ENCODE measurements at places on chromosomes 1 and 21. TPM values are rescaled to one million over a fixed set of nuclear protein-coding genes. Genes with fewer than 3 reads are reported as not detected.

Gene GPN2
- total RNA-seq = 45.9 TPM

Gene GPR3
- 1.1 TPM for total RNA-seq

DNA sequence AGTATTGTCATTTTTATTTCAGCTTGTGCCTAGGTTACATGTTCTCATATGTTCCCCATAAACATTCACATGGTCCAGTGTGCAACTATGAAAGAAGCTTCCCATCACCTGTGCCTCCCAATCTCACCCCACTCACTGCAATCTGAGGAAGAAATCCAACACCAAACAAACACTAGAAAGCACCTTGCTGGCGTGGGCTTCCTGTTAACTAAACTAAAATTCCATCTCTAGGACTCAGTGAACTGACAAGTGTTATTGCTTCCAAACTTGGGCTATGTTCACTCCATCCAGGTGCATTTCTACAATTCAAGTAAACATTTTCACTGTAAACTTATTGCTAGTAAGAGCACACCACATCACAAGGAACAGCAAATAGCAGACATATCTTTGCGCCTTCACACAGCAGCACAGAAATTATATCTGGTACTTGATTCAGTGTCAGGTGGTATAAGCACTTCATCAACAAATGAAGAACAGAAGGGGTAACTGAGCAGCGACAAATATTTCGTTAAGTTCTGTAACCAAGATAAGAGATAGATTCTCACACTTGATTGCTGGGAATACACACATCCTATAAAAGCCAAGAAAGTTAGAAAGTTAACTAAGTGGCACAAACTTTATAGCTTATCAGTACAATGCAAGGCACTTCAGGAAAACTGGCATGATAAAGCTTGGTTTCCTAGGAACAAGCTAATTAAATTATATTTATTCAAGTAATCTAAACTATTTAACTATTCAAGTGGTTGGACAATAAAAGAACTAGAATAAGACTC, 8.9 kb upstream of the KCNJ15 start:
- no peak for DNase-seq
- no peak overlapping the region for H3K4me3 ChIP-seq
- no peaks in the 10 kb centered on the region for H3K36me3 ChIP-seq
- H3K4me1 ChIP-seq = peaks cover 32% of the 10 kb centered on the region

GRCh38 chr1:64956010-64956640, 10.2 kb downstream of the JAK1 start:
- no peaks in the 10 kb centered on the region for H3K36me3 ChIP-seq
- no peaks in the 10 kb centered on the region for H3K27me3 ChIP-seq
- H3K4me3 ChIP-seq = no peak overlapping the region
- H3K27ac ChIP-seq = no peak overlapping the region
- peaks cover 55% of the 10 kb centered on the region for H3K4me1 ChIP-seq

Gene TRAF3IP3
- 194 TPM for total RNA-seq

Gene LRRC71
- not detected for total RNA-seq

DNA sequence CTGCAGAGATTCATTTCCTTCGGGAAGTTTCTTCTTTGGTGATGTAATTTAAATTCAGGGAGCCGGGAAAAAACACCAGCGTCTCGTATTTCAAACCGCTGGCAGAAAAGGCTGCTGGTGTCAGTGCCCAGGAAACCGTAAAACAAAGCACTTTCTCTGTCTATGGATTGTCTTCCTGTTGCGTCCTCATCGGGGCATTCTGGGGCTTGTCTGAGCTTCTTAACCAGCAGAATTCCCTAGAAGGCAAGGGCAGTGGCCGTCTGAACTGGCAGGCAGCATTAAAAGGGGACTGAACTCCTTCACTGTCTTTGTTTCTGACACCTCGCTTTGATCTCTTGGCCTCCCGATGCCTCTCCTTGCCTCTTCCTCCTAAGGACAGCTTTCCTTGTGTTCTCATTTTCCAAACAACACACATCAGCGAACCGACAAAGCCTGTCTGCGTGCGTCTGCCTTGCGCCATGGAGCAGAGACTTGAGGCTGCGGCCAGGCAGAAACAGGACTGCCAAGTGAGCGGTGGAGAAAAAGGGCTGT, 391.6 kb upstream of the VAMP3 start:
- DNase-seq = no peak
- H3K4me1 ChIP-seq = no peaks in the 10 kb centered on the region
- H3K27me3 ChIP-seq = peaks cover 3% of the 10 kb centered on the region
- no peak overlapping the region for H3K4me3 ChIP-seq
- H3K36me3 ChIP-seq = no peaks in the 10 kb centered on the region
- H3K27ac ChIP-seq = no peak overlapping the region

Gene SPATA21
- not detected for total RNA-seq

GRCh38 chr1:231668826-231669225, 42.2 kb downstream of the DISC1 start:
- no peak overlapping the region for H3K27ac ChIP-seq
- H3K4me1 ChIP-seq = peaks cover 17% of the 10 kb centered on the region
- H3K4me3 ChIP-seq = no peak overlapping the region

DNA sequence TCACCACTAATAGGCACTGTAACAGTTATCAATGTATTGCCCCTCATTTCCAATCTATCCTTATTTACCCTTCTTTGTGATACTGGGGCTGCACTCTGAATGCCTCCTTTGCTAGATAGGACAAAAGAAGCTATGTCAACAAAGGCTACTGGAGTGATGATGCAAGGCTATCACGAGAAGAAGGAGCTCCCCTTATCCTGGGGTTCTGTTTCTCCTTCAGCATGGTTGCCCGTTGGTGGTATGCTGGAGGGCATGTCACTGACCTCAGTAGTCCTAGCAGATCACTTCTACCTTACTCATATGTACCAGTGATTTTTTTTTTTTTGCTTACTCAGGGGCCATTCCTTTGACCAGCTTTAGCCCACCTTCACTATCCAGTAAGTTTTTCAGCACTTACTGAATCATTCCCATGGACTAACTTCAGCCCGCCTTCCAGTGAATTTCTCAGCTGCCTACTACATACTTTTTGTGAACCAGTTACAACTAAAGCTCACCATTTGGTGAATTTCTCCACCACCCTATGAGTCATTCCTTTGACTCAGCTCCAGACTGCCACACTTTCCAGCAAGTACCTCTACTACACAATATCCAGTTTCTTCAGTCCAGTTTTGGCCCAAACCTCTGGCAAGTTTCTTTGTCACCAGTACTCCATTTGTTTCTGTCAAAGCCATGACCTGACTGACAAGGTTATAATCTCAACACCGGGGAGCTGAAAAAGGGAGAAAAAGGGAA, 944.5 kb downstream of the KCNT2 start:
- no peak overlapping the region for H3K27ac ChIP-seq
- no peaks in the 10 kb centered on the region for H3K36me3 ChIP-seq
- no peak for DNase-seq
- H3K27me3 ChIP-seq = no peaks in the 10 kb centered on the region
- no peak overlapping the region for H3K4me3 ChIP-seq

DNA sequence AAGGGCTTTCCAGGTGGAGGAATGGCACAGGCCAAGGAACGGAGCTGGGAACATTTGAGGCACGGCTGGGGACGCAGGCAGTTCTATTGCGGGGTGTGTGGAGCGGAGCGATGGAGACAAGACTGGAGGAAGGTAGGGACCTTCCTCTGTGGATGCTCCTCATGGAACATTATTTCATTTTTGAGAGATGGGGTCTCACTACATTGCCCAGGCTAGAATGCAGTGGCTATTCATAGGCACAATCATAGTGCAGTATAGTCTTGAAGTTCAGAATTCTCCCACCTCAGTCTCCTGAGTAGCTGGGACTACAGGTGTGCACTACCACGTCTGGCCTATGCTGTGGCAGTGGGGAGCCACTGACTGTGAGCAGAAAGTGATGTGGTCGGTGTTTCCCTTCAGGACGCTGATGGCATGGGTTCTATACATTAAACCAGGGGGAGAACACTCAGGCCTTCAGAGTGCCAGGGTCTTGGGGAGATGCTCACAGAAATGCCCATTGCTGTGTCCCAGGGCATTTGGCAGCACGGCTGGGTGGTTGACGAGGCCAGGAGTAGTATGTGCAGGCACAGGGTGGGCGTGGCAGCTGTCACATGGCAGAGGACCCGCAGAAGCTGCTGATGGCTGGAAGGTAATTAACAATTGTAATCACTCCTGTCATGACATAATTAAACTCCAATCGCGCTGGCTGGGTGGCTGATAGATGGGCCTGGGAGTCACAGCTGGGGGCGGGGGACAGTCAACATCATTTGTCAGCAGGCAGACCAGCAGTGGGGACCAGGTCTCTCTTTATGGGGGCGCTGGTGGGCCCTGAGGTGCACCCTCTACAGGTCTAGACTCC, 40.8 kb upstream of the ACOT11 start:
- peaks cover 2% of the 10 kb centered on the region for H3K27me3 ChIP-seq
- no peaks in the 10 kb centered on the region for H3K36me3 ChIP-seq
- H3K4me1 ChIP-seq = no peaks in the 10 kb centered on the region
- no peak overlapping the region for H3K4me3 ChIP-seq

DNA sequence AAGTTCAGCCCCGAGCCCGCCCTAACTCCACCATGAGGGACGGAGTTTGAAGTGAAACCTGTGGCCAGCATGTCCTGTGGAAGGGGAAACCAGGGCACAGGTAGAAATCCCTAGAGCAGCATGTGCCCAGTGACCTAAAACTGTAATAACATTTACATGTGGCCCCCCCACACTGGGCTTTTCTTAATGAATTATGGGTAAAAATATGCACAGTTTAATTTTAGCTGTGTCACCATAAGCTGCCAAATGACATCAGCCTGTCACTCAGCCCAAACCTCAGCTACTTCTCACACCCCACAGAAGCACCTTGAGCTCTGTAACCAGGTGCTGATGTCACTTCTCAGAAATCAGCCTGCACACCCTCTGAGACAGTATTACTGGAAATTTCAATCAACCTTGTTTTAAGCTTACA, 50.0 kb upstream of the SLC19A1 start:
- H3K4me1 ChIP-seq = peaks cover 30% of the 10 kb centered on the region
- H3K27me3 ChIP-seq = peaks cover 8% of the 10 kb centered on the region
- no peak overlapping the region for H3K4me3 ChIP-seq
- peak; percentile 92 for DNase-seq
- peak overlapping the region; percentile 87 for H3K27ac ChIP-seq

Gene PALMD
- total RNA-seq = not detected

- peak within 1 kb of the TSS; percentile 0 for H3K27ac ChIP-seq
- peaks cover 24% of the 10 kb centered on the region for H3K4me1 ChIP-seq
- H3K4me3 ChIP-seq = peak within 1 kb of the TSS; percentile 67
- DNase-seq = no peak
- H3K36me3 ChIP-seq = no peaks in the 10 kb centered on the region
Measured at GRCh38 chr1:47232187-47232874, at the start of gene TAL1. TSS of gene TAL1 (minus strand) at chr1:47232225. CDS start at chr1:47225888, 6,337 bp downstream.

GRCh38 chr1:102742426-102742825, 365.9 kb downstream of the COL11A1 start:
- H3K27ac ChIP-seq = no peak overlapping the region
- H3K4me1 ChIP-seq = no peaks in the 10 kb centered on the region
- H3K27me3 ChIP-seq = no peaks in the 10 kb centered on the region
- no peaks in the 10 kb centered on the region for H3K36me3 ChIP-seq
- DNase-seq = no peak

Gene RASAL2
- not detected for total RNA-seq

Gene CFHR2
- not detected for total RNA-seq

- no peak overlapping the region for H3K4me3 ChIP-seq
- H3K36me3 ChIP-seq = no peaks in the 10 kb centered on the region
Measured at GRCh38 chr1:223887747-223888418, 42.1 kb upstream of the TP53BP2 start.

Gene ADAMTS4
- total RNA-seq = 1.8 TPM

GRCh38 chr1:230424391-230425251, 1.5 kb downstream of the PGBD5 start:
- H3K36me3 ChIP-seq = no peaks in the 10 kb centered on the region
- no peak overlapping the region for H3K27ac ChIP-seq
- peak overlapping the region; percentile 53 for H3K4me3 ChIP-seq

DNA sequence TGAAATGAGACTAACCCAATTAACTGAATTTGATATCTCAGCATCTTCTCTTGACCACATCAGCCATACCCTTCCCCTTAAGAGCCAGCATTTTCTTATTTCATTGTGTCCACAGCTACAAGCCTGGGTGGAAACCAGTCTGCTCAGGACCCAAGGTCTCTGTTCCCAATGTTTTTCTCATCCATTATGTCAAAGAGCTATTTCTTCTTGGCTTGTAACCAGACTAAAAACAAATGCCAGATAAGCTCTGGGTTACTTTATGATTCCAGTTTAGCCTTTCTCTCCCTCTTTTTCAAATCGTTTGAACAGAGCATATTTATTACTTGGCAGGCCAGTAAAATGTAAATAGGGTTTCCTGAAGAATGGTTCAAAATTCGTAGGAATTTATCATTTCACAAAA, 109.3 kb upstream of the SPATA6 start:
- no peak overlapping the region for H3K27ac ChIP-seq
- no peaks in the 10 kb centered on the region for H3K4me1 ChIP-seq
- no peaks in the 10 kb centered on the region for H3K36me3 ChIP-seq
- H3K27me3 ChIP-seq = peaks cover 2% of the 10 kb centered on the region

DNA sequence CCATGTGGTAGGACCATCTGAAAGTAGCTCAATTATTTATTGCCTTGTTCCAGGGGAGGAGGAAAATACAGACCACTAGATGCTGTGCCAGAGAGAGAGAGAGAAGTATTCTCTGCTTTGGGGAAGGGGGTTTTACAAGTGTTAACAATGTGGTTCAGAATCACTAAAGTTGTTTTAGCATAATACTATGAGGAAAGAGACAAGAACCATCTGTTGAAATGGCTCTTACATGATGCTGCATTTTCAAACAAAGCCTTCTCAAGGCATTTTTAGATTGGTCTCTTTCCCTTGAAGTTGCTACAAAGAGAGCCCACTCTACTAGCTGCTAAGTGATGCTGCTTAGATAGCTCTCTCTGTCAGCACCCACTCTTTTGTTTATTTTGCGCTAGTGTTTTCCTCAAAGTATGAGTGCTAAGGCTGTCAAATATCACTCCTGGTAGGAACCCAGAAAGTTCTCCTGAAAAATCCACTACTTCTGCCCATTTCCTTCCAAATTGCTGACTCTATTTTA, 255.1 kb downstream of the NFIA start:
- H3K4me1 ChIP-seq = peaks cover 5% of the 10 kb centered on the region
- H3K27me3 ChIP-seq = no peaks in the 10 kb centered on the region
- H3K4me3 ChIP-seq = no peak overlapping the region

DNA sequence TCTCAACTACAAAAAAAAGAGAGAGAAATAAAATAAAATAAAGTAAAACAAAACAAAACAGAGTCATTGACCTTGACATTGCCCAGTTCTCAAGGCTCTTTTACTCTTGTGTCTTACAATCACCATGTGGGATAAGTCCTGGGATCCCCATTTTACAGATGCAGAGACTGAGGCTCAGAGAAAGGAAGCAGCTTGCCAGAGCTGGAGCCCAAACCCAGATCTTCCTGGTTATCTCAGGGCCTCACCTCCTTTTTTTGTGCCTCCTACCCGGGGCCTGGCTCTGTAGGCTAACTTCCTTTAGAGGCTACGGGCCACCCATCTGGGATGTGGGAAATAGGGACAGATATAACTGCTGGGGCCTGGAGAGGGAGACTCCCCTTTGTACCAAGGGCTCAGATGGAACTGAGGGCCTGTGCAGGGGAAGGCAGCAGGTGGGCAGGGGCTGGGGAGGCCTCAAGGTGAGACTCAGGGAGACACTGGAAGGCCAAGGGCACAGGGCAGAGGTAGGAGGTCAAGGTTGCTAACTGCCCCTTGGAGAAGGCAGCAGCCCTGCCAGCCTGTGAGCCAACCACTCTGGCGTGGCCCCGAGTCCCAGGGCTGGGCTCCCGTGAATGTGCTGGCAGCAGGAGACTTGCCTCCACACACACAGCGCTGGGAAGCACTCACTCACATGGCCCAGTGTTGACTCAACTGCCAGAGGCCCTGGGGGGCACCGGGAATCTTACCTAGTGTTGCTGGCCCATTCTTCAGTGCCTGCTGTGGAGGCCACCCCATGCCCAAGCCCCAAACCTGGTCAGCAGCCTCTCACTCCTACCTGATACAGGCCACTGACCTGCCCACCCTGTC, 6.5 kb upstream of the ECE1 start:
- peaks cover 28% of the 10 kb centered on the region for H3K36me3 ChIP-seq
- peak overlapping the region; percentile 95 for H3K27ac ChIP-seq
- peaks cover 85% of the 10 kb centered on the region for H3K4me1 ChIP-seq
- no peaks in the 10 kb centered on the region for H3K27me3 ChIP-seq
- H3K4me3 ChIP-seq = no peak overlapping the region

Gene LRRN2
- not detected for total RNA-seq

Measured in activated CD8-positive, alpha-beta T cell treated with anti-CD3 and anti-CD28 coated beads for 36 hours (primary cell).